ENCODE measurements at places on chromosomes 4 and X.

GRCh38 chr4:110142461-110142860 lies 56.0 kb downstream of the ELOVL6 start:
- no peak for DNase-seq

GRCh38 chr4:57287687-57288604 lies 177.8 kb upstream of the IGFBP7 start:
- no peak for DNase-seq

- peak; percentile 63 for DNase-seq
Measured at GRCh38 chrX:119391279-119391678, 7.9 kb upstream of the SLC25A43 start.

- no peak for DNase-seq
Measured at GRCh38 chr4:79294064-79294463, 31.8 kb downstream of the NAA11 start.

GRCh38 chr4:21413807-21414370 lies 534.7 kb downstream of the KCNIP4 start:
- DNase-seq: no peak

DNA sequence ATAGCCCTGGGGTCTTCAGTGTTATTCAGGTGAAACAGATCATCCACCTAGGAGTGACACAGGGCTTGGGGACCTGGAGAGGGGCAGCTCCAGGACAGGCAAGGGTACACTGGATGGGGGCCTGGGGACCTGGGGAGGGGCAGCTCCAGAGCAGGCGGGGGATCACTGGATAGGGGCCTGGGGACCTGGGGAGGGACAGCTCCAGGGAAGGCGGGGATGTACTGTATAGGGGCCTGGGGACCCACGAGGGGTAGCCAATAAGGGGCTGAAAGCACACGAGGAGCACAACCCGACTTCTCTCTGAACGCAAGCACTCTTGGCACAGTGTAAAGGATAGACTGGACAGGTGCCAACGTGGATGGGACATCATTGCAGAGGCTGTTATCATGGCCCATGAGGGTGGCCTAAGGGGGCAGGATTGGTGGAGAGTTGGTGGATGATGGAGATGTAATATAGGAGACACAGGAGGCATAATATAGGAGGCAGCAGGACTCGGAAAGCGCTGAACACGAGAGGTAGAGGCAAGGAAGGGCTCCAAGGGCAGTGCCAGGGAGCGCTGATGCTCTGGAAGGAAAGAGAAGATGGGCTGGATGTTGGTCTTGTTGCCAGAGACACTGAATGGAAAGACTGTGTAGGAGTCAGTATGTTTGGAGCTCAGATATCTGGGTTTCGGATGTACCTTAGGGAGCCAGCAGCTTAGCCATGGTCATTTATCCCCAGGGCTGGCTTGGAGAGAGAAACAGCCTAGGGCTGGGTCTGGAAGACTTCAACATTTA lies 37.9 kb upstream of the FGFBP2 start:
- no peak for DNase-seq

DNA sequence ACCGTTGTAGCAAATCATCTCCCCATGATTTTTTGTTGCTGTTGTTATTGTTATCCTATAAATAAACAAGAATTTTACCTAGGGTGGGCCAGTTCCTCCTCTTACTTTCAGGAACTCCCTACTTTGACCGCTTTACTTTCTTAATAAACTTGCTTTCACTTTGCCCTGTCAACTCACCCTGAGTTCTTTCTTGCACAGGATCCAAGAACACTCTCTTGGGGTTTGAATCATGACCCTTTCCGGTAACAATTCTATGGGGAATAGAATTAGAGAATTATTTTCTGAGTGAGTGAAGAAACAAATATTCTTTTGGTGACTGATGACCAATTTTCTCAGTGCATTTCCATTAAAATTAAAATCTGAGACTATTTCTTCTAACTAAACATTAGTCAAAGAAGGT lies 584.0 kb upstream of the TENM3 start:
- no peak for DNase-seq

DNA sequence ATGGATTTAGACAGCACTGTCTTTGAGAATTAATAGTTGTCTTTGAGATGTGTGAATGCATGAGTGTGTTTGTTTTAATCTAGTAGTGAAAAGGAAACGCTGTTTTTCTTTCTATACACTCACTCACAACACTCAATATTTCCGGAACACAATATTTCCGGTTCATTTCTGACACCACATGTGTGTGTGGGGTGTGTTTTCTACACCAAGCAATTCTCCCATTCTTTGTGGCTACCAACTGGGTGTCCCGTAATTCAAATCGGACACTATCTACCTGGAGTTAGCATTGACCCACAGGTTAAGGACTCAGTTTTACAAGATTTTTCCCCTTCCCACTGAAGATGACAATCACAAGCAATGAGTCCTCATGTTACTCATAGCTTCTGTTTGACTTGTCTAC lies 113.9 kb downstream of the SNCA start:
- no peak for DNase-seq

- DNase-seq: no peak
Measured at GRCh38 chr4:1400831-1401408, 5.3 kb downstream of the NKX1-1 start.

- no peak for DNase-seq
Measured at GRCh38 chrX:2708592-2709188, 17.6 kb downstream of the CD99 start.

GRCh38 chr4:35970366-35970960 lies 273.9 kb downstream of the ARAP2 start:
- DNase-seq: no peak

DNA sequence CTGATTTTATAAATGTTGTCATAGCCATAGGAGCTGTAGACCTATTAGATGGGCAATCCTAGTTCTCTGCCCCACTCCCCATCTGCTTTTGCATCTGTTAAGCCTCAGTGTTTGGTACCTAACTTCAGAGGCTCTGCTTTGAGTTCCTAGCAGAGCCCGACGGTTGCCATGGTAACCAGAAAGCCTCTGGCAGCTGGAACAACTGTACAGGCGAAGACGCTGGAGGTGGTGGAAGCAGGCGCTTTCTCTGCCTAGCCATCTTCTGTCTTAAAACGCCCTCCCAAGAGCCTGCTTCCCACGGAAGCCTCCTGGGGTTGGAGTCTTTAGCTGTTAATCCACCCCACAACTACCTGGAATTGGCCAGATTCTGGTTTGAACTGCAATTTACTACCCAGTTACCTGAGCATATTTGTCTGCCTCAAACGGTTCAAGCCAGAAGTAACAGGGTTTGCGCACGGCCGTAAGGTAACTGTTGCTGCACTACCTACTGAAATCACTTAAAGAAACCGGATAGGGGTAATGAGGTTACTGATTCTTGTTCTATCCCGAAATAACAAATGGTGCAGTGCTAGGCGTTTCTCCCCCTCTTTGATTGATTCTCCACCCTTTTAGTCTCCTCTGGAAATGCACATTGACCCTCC lies 1.0 kb upstream of the GABRG1 start:
- DNase-seq: no peak

DNA sequence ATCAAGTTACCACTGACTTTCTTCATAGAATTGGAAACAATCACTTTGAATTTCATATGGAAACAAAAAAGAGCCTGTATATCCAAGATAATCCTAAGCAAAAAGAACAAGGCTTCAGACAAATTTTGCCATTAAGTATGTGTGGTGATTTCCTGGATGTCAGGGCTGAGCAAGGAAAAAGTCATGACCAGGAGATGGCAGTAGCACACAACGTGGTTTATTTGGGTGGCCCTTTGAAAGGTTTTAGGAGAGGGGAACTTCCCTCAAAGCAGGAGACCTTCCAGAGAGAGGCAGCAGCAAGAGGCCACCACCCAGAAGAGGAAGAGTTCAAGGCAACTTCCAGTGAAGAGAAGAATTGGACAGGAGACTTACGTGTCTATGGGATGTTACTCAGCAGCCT lies 18.1 kb upstream of the ZXDB start:
- DNase-seq: peak; percentile 64

- DNase-seq: no peak
Measured at GRCh38 chrX:139890991-139891700, 41.7 kb downstream of the ATP11C start.

GRCh38 chrX:47628982-47629381 lies 748 bp downstream of the CFP start:
- peak; percentile 68 for DNase-seq

DNA sequence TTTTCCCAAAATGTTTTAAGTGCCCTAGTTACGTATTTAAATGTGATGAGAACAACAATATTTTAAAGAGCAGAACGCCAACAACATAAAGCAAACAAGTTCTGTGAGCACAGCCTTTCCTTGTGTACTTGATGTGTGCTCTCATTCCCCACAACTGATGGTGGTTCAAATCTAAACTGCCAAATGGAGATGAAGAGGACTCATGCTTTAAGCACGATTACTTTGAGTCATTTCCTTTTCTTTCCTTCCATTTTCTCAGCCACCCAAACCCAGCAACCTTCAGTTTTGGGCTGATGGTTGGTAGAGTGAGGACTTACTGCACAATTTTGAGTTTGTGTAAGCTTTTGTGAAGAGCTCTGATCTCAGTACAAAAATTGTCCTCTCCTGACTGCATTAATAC lies 1.7 kb downstream of the NSD2 start:
- peak; percentile 81 for DNase-seq

DNA sequence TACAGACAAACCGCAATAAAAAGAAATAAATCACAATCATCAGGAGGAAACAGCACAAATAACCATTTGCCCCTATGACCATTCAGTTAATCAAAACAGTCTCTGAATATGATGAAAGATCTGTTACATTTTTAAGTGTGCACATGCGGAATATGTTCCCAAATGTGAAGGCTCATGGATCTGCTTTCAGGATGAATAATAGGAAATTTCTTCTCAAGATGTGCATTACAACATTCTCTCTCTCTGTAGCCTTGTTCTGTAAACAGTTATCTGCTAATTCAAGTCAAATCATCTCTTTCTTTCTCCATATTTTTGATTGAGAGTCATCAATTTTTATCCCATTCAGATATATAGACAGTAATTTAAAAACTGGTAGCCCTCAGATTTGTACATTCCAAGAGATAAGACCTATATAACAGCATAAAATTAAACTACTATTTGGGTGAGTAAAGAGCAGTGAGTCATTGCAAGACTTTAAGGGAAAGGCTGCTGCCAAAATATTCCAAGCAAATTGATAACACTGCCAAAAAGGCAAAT lies 433.9 kb upstream of the ATOH1 start:
- DNase-seq: no peak

DNA sequence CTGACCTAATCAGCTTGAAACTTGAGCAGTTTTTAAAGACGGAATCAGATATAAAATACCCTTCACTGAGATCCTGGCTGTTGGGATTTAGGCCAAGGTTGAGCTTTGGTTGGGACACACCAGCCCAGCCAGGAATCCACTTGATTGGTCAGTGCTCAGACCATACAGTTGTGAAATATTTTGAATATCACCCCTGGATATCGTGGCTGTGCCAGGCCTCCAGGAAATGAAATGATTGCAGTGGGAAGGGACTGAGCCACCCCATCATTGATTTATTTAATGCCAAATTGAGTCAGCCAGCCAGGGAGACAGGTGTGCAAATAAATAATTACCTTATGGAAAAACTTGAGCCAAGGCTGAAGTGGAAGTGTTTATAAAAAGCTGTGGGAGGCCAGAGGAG lies 128.4 kb upstream of the SCML1 start:
- no peak for DNase-seq

GRCh38 chrX:45873781-45874180 lies 671.4 kb downstream of the ZNF674 start:
- no peak for DNase-seq

DNA sequence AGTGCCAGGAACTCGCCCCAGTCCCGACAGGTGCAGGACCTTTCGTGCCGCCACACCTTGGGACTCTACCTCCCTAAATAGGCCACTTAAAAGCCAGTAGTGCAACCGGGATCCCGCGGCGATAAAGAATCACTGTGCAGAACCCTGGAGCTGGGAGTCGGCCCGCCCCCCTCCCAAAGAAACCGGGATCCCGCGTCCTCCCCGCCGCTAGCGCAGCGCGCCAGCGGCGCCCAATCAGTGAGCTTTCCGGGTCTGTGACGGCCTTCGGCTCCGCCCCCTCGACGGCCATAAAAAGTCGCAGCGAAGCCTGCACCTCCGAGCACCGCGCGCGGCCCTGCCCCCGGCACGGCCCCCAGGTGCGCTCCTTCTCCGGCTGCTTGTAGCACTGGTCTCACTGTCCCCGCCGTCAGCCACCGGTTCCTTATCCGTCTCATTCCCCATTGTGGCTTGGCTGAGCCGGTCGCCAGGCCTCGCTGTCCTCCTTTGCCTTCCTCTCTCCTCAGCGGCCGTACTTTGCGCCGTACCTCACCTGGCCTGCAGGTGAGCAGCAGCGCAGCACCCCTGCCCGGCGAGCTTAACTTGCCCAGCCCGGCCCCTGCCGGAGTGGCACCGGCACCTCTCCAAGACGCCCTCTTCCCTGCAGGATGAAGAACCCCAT lies at the start of gene LRAT:
Gene LRAT, plus strand, starts transcription at position 318 of the 658 bp plus-strand sequence. Its CDS starts 327 bp downstream, at position 645.
- peak; percentile 87 for DNase-seq

DNA sequence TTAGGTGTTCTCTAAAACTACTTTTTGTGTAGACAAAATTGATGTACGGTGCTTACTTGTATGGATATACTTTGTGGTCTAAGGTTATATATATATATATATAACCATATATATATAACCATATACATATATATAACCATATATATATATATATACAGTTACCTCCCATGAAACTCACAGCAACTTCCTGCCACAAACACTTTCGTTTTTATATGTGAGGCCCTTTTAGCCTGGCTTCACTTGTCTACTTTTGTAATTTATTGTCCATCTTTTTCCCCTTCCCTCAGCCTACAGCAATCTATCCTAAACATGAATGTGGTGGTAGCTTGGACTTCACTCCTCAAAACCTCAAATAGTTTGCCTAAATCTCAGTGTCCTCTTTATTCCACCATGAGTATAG lies 72.8 kb upstream of the NPFFR2 start:
- no peak for DNase-seq

DNA sequence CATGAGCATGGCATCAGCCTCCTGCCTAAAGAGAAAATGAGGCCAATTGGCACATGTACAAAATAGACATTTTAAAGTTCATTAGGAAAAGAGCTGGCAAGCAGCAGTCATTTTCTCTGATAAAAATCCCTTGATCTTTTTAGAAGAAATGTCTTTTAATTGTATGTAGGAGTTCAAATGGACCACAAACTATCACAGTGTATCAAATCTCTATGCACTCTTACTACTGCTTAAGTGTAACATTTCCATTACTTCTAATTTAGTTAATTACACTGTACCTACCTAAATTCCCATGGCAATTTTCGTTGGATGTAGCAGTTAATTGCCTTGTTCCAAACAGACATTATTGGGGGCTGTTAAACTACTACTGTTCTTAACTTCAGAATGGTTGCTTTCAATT lies 233.7 kb upstream of the TECRL start:
- no peak for DNase-seq

- DNase-seq: no peak
Measured at GRCh38 chr4:4847011-4847410, 12.5 kb upstream of the MSX1 start.

DNA sequence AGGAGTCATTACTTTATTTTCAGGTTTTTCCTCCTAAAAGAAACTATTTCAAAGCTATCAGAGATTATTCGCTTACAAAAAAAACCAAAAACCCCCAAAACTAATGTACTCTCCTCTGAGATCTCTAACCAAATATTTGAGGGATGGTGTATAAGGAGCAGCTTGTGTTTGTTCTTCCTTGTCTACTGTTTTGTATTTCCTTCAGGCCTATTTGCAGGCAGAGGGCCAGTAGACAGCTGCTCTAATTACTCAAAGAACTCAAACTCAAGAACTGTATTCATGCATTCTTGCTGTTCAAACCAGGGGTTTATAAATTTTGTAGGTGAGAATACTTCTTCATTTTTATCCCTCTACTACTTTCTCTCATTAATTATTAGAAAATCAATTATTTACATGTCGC lies 51.3 kb downstream of the SH3RF1 start:
- DNase-seq: no peak
